Astrocyte of the cerebellum (primary cell): ENCODE measurements at places on chromosomes 3 and 15.

DNA sequence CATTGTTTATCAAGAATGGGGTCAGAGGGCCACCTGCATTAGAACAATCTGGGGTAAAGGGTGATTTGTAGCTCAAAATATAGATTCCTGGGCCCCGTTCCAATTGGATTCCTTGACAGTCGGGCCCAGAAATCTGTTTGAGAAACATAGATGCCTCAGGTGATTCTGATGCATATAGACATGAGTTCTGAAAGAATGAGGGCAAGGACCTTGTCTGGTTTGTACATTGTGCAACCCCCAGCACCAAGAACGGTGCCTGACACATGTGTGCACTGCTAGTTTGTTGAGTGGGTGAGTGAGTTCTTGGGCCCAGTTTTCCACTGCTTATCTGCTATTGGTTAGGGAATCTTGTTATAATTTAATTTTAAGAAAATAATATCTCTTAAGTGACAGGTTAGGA is 16.6 kb downstream of the CRYBG3 start:
- DNase-seq, result no peak

DNA sequence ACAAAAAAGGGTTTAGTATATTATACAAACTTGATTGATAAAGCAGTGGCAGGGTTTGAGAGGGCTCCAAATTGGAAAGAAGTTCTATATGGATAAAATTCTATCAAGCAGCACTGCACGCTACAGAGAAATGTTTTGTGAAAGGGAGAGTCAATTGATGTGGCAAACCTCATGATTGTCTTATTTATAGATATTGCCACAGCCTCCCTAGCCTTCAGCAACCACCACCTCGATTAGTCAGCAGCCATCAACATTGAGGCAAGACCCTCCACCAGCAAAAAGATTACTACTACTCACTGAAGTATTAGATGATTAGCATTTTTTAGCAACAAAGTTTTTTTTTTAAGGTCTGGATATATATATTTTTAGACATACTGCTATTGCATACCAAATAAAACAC is 296.7 kb downstream of the CHST2 start:
- DNase-seq, result no peak

DNA sequence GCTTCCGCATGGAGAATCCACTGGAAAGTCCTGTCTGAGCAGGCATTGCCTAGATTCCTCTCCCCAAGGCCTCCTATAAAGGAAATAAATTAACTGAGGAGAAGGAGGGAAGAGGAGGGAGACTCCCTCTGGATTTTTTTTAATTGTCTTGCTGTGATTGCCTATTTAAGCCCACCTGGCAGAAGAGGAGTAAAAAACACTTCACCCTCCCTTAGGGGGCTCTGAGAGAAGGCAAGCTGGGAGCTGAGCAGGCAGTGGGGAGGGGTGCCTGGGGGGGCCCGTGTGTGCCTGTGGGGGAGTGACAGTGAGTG is 109.9 kb downstream of the OXNAD1 start:
- DNase-seq, result no peak

DNA sequence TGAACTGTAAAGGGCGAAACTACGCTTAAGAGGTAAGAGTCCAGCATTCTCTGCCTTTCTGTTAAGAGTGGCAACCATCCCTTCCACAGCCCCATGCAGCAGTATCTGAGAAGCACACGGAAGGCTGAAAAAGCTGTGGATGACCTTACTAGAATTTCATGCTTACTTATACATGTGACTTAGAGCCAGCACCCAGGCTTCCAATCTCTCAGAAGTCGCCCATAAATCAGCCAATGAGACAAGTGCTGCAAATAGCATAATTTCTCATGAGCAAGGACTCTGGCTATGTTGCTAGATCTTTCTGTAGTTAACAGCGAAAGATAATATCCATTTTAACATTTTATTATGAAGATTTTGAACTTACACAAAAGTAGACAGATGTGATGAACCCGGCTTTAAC is 65.3 kb downstream of the IGF2BP2 start:
- no peak for DNase-seq

GRCh38 chr3:150308037-150308319 is 100.1 kb upstream of the TSC22D2 start:
- DNase-seq, result no peak

GRCh38 chr15:55784286-55784685 is 41.3 kb upstream of the PRTG start:
- DNase-seq, result no peak

GRCh38 chr15:84599906-84600305 is 903 bp upstream of the ZSCAN2 start:
- no peak for DNase-seq

GRCh38 chr15:92899601-92899947 is 550 bp upstream of the CHD2 start:
- no peak for DNase-seq

GRCh38 chr3:36493051-36493450 is 112.7 kb downstream of the STAC start:
- DNase-seq, result no peak
